ENCODE measurements at places on chromosomes 5 and 9. TPM values are rescaled to one million over a fixed set of nuclear protein-coding genes. Genes with fewer than 3 reads are reported as not detected.

- no peak for DNase-seq
Measured at GRCh38 chr5:173198049-173198448, 37.0 kb downstream of the NKX2-5 start.

Gene FOXD4L3
- polyA plus RNA-seq = not detected

Gene KIF4B
- 0.33 TPM for polyA plus RNA-seq

GRCh38 chr5:15334551-15335266 is 165.3 kb upstream of the FBXL7 start:
- DNase-seq = no peak

Gene SPTLC1
- 93.8 TPM for polyA plus RNA-seq

- no peak for DNase-seq
Measured at GRCh38 chr5:111132076-111132475, 39.9 kb downstream of the WDR36 start.

Gene FBXO4
- 12.7 TPM for polyA plus RNA-seq

Gene ZFP37
- polyA plus RNA-seq = 13.8 TPM

Gene LHX6
- polyA plus RNA-seq = 3.3 TPM

GRCh38 chr5:5437227-5438172 is 15.0 kb downstream of the ICE1 start:
- no peak for DNase-seq

DNA sequence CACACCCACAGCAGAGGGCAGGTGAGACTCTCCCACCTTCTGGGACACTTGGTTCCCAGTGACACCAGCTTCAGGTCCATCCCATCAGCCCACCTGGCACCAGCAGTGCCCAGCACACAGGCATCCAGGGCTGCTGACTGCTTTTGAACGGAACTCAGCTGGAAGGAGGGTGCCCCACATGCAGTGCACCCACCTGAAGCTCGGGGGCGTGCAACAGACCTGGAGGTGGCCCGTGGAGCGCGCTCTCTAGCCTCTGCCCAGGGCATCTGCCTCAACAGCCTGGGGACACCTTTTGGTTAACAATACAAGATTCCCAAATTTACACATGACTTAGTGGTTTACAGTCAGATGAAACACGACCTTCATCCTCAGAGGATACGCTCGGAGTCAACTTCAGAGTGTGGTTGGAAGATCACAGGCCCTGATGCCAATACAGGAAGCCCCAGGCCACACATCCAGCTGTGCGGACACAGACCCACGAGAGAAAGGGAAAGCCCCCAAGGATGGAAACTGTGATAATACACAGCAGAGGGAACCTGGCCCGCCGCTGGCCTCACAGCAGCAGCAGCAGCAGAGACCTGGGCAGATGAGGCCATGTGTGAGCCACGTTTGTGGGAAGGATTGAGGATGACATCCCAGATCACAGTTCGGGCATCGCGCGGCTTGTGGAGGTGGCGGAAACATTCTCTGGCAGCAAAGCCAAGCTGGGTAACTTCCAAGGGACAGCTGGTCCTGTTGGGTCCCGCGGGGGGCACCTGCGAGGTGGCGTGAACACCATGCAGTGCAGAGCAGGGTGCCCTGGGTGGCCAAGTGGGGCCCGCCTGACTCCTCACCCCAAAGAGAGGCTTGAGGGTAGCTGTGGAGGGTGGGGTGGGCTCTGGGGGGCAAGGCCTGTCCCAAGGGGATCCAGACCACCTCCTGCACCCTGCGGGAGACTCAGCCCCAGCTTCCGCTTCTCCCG is 64.0 kb downstream of the SECISBP2 start:
- no peak for DNase-seq

GRCh38 chr5:103474677-103475076 is 87.9 kb downstream of the NUDT12 start:
- no peak for DNase-seq

GRCh38 chr9:112341730-112342129 is 8.3 kb upstream of the PTBP3 start:
- no peak for DNase-seq

Gene ZNF484
- polyA plus RNA-seq = 9.7 TPM

DNA sequence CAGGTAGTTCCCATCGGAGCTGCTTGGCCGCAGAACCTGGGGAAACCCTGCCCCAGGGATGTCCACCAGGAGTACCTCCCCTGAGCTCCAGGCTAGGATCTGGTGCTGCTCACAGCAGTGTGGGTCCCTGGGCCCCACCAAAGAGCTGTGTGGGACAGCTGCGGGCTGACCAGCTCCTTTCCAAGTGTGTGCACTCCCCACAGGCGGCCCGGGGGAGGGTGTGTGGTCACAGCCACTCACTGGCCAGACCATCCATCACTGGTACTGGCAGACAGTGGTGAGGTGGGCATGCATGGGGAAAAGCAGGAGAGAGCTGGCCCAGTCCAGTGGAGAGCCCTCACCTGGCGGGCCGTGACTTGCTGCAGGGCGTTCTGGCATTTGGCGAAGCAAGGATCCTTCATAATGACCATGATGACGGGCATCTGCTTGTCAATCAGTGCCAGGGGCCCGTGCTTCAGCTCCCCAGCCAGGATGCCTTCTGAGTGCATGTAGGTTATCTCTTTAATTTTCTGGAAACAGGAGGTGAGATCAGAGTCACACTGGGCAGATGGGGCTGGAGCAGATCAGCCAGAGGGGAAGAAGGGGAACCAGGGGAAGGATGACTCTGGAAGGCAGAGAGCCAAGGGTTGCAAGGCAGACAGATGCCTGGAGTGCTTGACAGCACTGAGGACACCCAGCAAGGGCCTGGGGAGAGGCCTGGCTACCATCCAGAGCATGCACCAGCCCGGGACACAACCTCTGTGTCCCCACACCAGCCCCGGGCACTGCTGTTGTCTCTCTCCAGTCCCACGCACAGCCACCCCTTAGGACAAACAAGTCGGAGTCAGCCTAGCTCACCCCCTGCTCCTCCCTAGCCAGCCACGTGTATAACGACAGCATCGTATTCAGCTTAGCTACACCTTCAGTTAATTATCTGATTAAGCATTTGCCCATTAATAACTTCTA is 12.8 kb upstream of the MAPK9 start:
- no peak for DNase-seq

DNA sequence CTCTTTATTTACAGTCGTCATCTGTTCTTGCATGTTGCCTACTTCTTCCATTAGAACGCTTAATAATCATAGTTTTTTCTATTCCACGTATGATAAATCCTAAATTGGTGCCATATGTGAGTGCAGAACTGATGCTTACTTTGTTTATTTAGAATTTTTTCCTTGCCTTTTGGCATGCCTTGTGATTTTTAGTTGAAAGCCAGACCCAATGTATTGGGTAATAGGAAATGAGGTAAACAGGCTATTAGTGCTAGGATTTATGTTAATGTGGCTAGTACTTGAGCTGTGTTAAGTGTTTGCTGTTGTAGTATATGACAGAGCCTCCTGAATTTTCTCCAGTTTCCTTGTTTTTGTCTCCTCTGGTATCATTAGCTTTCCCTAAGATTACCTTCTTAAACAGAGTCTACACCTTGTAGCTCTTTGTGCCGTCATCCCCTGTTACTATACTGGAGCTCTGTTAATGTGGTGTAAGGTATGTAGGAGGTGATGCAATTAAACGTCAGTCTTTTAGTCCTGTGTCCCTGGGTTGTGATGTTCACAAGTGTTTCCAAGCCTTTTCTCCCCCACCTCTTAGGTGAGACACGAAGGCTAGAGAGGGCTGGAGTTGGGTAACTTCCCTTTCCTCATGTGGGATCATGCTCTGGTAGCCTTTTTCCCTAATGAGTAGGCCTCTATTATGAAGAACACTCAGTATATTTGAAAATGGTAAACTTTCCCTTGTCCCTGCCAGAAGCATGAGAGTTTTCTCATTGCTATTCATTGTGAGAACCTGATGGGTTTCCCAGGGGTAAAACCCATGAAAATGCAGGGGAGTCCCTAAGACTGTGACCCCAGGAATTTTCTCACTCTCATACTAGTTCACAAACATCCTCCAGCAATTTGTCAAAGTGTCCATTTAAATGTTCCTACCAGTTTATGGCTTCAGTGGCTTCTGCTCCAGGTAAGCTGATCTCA is 21.2 kb downstream of the SPATA31D3 start:
- DNase-seq = no peak

DNA sequence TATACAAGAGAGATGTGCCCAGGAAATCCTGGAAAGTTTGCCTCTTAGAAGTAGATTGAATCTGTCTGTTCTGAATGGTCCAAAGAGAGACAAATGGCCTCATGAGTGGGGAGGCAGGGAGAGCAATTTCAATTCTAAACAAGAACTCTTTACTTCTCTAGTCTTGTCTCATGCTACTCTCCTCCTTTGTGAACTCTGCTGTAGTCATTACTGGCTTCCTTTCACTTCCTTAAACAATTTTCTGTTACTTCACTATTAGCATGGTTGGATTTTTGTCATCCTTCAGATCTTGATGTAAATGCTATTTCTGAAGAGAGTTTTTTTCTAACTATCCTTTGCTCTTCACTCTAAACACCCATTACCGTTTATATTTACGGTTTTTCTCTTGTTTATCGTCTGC is 54.0 kb upstream of the GRIN3A start:
- no peak for DNase-seq

GRCh38 chr5:112703866-112704820 is 33.5 kb upstream of the APC start:
- DNase-seq = no peak

GRCh38 chr9:127528422-127529251 is 77.3 kb downstream of the LRSAM1 start:
- DNase-seq = no peak

DNA sequence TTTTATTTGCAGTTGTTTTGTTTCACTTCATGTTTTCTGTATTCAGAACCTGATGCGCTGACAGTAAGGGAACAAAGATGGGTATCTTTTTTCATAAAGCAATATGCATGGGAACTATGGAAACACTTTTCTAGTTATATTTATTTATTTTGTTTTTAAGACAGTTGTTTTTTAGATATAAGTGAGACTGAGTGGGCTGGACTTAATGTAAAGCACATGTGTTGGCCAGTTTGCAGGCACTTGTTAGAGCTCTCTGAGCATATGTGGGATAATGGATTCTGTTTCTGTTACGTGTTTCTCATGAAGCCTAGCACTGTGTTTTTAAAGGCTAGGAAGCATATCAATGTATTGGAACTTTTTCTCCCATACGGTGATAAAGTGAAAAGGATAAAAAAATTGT is 164.1 kb downstream of the PRR16 start:
- DNase-seq = no peak

DNA sequence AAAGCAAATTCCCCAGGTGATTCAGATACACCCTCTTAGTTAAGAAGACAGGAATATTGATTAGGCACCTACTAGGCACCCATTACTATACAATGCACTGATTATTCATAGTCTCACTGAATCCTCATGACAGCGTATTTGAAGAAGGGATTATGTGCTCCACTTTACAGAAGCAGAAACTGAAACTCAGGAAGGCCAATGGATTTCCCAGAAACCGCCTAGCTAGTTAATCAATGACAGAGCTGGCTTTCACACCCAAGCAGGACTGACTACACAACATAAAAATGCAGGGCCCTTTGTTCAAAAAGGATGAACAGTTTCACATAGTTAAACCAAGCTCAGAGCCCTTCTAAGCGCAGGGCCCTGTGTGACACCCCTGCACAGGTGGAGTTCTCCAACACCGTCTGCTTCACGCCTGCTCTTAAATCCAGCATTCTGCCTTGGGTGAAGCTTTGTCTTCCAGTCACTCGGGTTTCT is 117.3 kb downstream of the TTLL11 start:
- DNase-seq = no peak

DNA sequence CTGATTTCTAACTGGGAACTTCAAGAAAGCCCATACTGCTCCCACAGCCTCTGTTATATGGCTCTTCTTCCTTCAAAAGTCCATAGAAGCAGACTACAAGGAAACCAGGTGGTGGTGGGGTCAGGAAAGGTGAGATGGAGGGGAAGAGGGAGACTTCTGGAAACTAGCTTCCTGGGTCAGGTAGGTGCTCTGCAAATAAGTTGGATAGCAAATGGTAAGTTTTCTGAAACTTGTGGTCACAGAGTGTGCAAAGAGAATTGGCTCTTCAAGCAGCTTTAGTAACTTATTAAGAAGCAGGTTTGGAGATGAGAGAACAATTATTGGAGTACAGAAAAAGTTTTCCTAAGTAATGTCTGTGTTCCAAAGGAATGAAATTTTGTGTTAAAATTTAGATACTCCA is 316.9 kb downstream of the ADGRV1 start:
- no peak for DNase-seq

Gene MEIKIN
- polyA plus RNA-seq = not detected

Gene CAMK4
- polyA plus RNA-seq = 4.6 TPM

Gene CBY3
- polyA plus RNA-seq = 0.65 TPM

Data from right renal cortex interstitium (tissue), 3 donors.